ENCODE measurements at places on chromosomes 3 and 15.
A peak's percentile ranks its signal among the peaks of the same experiment; 100 is the strongest.

GRCh38 chr3:110314512-110315114 lies 757.0 kb upstream of the NECTIN3 start:
- peak; percentile 47 for DNase-seq

GRCh38 chr3:65919826-65920225 lies 118.9 kb downstream of the MAGI1 start:
- no peak for DNase-seq

DNA sequence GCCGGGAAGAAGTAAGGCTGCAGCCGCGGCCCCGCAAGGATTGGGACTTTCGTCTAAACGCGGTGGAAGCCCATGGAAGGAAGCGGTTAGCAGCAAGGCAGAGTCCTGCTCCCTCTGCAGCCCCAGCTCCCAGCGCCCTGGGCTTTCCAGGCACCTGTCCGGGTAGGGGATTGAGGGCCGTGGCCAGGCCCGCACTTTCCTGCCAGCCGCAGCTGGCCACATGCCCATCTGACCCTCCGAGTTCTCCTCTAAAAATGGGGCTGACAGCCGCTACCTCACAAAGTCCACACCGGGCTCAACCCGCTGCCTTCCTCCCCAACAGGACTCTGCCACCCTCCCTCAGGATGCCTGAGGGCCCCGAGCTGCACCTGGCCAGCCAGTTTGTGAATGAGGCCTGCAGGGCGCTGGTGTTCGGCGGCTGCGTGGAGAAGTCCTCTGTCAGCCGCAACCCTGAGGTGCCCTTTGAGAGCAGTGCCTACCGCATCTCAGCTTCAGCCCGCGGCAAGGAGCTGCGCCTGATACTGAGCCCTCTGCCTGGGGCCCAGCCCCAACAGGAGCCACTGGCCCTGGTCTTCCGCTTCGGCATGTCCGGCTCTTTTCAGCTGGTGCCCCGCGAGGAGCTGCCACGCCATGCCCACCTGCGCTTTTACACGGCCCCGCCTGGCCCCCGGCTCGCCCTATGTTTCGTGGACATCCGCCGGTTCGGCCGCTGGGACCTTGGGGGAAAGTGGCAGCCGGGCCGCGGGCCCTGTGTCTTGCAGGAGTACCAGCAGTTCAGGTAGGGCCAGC lies 1.9 kb downstream of the NEIL1 start:
- no peak for DNase-seq

- DNase-seq, result no peak
Observed at GRCh38 chr3:184604615-184605290, 43.2 kb downstream of the EPHB3 start.

DNA sequence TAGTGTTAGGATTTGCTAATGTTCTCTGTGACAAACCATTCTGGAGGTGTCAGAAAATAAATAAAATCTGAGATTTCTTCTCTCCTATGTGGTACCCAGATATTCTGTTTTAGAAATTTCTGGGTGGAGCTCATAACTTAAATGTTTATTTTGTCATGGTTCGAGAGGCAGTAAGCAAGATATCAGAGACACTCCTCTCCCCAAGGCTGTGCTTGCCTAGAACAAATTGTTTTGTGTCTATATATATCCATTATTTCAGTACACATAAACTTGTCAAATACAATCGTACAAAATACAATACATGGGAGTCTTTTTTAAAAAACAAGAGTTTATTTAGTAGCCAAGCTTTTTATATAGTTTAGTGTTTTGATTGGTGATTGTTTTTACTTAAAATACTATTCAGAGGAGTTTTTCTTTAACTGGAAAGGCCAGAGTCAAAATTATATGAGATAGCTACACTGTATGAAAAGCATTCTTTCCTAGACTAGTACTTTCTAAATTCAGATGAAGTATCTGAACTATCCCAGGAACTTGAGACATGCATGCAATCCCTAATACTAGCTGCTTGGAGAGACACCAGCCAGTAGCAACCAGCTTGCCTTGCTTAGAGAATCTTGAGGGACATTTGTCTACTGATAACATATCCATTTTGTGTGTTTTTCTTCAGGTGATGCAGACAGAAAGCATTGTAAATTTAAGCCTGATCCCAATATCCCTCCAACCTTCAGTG lies 4.7 kb downstream of the EXOG start:
- no peak for DNase-seq
